Activated naive CD8-positive, alpha-beta T cell treated with anti-CD3 and anti-CD28 coated beads, Interleukin-2, amount 50 U/mL, for 16 hours (primary cell): ENCODE measurements at places on chromosomes 5 and 9.

- no peak for DNase-seq
Observed at GRCh38 chr9:137316012-137316981, 14.2 kb upstream of the NRARP start.

DNA sequence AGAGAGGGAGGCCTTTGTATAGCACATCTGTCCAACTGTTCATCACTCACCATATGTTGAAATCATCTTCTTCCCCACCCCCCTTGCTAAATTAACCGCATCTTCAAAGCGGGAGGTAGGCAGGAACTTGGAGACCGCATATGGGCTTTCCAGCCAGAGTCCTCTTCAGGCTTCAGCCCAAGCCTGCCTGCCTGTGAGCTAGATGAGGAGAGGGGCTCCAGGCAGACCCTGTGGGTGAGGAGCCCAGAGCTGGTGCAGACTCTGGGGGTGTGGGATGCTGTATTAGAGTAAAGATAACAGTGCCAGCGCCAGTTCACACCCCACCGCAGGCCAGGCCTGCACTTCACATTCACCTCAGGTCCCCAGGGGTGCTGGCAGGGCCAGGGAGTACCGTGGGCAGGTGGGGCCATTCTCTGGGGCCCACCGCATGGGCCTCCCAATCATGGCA, 16.2 kb downstream of the PRRC2B start:
- no peak for DNase-seq

GRCh38 chr9:109940561-109940960, 160.6 kb downstream of the PALM2AKAP2 start:
- no peak for DNase-seq

- no peak for DNase-seq
Observed at GRCh38 chr5:105806596-105806995, 1864.1 kb downstream of the EFNA5 start.

DNA sequence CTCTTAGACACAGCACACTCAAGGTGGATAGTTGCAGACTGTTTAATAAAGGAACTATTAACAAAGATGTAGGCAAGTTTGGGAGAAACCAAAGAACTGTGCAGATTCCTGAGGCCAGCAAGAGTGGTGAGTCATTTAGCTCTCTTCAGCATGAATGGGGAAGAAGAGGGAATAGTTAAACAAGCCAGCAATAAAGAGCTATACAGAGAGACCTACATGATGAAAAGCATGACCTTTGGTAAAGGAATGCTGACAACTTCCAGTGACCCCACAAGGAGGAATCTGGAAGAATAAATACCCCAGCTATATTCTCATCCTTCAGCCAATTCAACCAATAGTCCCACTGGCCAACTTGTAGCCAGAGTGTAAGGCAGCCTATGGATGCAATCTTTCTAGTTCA, 706.0 kb upstream of the GRAMD2B start:
- no peak for DNase-seq

DNA sequence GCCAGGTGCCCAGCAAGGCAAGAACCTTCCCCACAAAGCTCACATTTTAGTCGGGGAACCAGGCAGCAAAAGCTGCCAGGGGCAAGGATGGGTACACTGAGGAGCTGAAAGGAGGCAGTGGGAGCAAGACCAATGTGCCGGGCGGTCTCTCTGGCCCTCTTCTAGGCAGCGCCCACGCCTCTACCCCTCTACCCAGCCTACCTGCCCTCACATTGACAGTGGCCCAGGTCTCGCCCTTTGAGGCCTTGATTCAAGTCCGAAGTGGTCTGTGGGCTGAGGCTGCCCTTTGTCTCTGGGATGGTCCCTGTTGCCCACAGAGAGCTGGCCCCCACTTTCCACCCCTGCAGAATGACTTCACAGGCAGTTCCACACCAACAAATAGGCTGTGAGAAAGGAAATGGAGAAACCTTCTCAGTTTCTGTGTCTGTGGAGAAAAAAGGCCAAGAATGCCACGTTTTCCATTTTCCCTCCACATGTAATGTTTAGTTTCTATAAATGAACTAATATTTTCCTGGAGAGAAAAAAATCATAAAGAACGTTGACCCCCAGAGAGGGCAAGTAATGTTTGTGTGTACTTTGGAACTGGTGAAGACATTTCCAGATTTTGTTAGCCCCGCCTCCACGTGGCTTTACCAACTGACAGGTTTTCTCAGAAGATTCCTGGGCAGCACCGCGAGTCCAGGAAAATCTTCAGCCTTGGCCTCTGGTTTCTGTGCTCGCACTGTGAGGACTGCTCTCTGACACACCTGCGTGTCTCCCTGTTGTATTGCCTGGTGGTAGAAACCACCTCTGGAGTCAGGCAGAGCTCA, 57.4 kb upstream of the ANGPTL2 start:
- DNase-seq, result no peak

DNA sequence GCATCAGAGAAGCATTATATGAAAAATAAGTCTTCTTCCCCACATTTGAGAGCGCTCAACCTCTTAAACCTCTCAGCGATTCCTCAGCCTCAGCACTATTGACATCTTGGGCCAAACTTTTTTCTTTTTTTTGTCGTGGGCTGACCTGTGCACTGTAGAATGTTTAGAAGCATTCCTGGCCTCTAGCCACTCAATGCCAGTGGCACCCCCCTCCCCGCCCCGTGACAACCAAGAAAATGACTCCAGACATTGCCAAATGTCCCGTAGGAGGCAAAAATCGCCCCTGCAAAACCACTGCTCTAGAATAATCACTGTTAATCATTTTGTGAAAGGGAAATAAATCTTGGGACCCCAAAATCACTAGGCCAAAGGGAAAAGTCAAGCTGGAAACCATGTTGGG, 129.1 kb upstream of the BOD1 start:
- DNase-seq, result no peak
